ENCODE measurements at places on chromosomes 16 and 17.
A peak's percentile ranks its signal among the peaks of the same experiment; 100 is the strongest.

- DNase-seq = no peak
Observed at GRCh38 chr17:50884439-50885311, 18.5 kb upstream of the TOB1 start.

DNA sequence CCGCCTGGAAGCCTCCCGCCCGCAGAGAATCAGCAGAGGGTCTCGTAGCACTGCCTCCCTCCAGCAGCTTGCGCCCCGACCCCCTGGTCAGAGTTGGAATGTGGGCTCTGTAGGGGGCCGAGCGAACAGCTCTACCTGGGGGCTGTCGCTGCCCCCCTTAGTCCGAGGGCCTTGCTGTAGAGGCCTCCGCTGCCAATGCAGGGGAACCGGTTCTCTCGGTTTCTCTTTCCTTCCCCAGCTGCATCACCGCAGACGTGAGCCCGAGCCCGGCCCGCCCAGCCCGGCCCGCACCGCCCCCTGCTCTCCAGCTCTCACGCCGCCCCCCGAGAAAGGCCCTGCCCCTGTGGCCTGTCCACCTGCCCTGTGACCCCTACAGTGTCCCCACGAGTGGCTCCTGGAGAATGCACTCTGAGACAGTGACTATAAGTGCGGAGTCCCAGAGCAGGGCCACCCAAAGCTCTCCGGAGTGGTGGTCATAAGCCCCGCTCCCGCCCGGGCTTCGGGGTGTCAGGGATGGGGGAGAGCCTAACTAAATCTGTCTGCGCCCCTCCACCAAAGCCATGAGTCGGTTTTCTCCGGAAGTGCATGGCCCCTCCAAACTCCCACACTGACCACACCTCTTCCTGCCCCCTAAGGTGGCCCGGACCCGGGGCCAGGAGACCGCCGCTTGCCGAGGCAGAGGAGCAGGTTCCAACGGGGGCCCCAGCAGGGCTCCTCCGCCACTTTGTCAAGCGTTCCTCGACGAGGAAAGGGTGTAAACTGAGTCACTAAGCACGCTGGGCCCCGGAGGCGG lies 1.7 kb downstream of the ARHGAP27 start:
- DNase-seq = no peak

GRCh38 chr17:44022246-44022645 lies 7.5 kb upstream of the TMEM101 start:
- no peak for DNase-seq

- DNase-seq = no peak
Observed at GRCh38 chr17:27623614-27624013, 7.4 kb upstream of the LGALS9 start.

DNA sequence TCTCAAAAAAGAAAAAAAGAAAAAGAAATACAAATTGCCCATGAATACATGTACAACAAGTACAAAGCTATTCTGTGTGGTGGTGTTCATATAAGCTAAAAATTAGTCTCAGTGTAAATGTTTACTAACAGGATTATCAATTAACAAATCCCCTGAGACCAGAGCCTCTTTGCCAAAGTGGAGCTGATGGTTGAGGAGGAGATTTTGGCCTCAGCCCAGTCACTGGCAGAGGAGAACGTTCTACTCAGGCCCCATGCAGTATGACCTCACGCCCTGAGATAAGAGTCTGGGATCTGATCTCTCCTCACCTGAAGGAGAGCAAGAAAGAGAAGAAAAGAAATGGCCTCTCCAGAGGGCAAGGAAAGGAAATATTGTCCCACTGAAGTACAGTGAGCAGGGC lies 35.5 kb upstream of the NOL11 start:
- no peak for DNase-seq

- peak; percentile 17 for DNase-seq
Observed at GRCh38 chr17:36602924-36603384, 1.6 kb downstream of the MRM1 start.

DNA sequence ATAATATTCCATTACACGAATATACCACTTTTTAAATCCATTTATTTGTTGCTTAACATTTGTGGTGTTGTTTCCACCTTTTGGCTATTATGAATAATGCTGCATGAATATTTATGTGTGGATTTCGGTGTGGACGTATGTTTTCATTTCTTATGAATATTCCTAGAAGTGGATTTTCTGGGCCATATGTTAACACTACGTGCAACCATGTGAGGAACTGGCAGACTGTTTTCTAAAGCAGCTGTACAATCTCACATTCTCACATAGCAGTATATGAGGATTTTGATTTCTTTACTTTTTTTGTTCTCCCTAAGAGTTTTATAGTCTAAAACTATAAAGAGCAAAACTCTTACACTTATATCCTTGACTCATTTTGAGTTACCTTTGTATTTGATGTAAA lies 143.4 kb downstream of the MAP2K4 start:
- no peak for DNase-seq

DNA sequence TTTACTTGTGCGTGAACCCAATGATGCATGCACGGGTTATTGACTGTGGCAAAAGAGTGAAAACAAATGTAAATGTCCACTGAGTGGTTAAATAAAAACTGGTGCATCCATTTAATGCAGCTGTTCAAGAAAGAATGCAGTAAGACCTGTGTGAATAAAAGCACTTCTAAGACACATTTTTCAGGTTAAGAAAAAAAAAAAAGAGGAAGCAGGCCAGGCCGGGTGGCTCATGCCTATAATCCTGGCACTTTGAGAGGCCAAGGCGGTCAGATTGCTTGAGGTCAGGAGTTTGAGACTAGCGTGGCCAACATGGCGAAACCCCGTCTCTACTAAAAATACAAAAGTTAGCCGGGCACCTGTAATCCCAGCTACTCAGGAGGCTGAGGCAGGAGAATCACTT lies 11.8 kb downstream of the CNGB1 start:
- DNase-seq = no peak

DNA sequence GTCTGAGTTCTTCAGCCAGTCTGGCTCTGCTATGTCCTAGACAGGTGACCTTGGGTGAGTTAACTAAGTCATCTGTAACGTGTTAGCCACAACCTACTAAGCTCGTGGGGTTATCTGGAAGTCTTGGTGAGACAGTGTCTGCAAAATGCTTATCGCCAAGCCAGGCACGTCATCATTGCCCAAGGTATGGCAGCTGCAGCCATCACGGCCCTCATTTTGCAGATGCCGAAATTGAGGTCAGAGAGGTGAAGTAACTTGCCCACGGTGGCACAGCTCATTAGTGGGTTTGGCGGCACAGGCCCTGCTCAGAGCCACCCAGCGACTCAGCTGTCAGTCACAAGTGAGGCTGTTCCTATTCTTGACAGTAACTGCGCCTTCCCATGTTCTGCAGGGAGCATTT lies 79.8 kb downstream of the CMIP start:
- DNase-seq = no peak

- no peak for DNase-seq
Observed at GRCh38 chr16:24634919-24635318, 94.5 kb upstream of the TNRC6A start.

Data from nucleus accumbens (tissue), 56 donors.